ENCODE measurements at places on chromosomes 7 and 10.

GRCh38 chr10:31644931-31645633 is 283.5 kb downstream of the ARHGAP12 start:
- DNase-seq, result no peak

GRCh38 chr10:132033632-132034031 is 32.1 kb upstream of the JAKMIP3 start:
- DNase-seq, result no peak

DNA sequence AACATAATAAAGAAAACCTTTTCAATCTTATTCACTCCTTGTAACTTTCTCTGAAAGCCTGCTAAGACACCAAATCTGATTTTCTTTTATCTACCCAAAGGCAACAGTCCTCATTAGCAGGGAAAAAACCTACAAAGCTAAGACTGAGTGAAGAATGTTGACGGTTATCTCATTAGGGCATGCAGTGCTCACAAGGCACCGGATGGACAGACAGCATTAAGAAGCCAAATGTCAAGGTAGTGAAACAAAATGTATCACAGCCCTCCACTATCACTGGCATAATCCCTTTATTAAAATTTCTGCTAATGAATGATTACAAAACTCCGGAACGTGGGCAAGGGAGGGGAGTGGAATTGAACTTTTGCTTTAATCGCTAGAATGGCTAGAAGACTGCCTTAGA is 442.8 kb downstream of the NEBL start:
- no peak for DNase-seq

GRCh38 chr10:89327803-89328441 is at the start of gene IFIT3:
IFIT3 (plus strand) TSS chr10:89327997; CDS start chr10:89328074, 77 bp downstream.
- no peak for DNase-seq

GRCh38 chr10:101000127-101000914 is 713 bp downstream of the LZTS2 start:
- no peak for DNase-seq

GRCh38 chr7:137850571-137850970 is 3.8 kb upstream of the DGKI start:
- DNase-seq, result no peak

- no peak for DNase-seq
Measured at GRCh38 chr10:36116731-36117130, 474.6 kb upstream of the FZD8 start.

DNA sequence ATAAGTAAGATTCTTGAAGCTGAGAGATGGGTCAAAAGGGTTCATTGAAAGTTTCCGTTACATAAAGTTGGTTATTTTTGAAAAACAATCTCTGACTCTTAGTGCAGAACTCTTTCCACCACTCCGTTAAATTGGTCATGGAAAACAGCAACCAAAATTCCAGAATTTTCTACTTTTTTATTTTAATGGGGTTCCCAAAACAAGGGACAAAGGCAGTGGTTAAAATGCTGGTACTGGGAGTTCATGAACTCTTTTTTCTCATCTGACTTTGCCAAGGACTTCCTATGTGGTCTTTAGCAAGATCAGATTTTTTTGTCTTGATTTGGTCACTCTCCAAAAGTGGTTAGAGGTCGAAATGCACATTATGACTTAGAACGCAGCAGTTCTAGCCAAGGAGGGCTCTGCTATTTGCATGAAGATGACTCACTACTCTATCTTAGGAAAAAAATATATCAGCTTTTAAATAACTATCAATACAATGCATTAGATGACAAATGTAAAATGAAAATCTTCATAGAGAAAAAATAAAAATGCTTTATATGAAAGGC is 145.7 kb downstream of the REEP3 start:
- no peak for DNase-seq

GRCh38 chr10:101012525-101013364 is 13.1 kb downstream of the LZTS2 start:
- DNase-seq, result peak; percentile 72

- DNase-seq, result no peak
Measured at GRCh38 chr7:137882806-137883205, 36.0 kb upstream of the DGKI start.

DNA sequence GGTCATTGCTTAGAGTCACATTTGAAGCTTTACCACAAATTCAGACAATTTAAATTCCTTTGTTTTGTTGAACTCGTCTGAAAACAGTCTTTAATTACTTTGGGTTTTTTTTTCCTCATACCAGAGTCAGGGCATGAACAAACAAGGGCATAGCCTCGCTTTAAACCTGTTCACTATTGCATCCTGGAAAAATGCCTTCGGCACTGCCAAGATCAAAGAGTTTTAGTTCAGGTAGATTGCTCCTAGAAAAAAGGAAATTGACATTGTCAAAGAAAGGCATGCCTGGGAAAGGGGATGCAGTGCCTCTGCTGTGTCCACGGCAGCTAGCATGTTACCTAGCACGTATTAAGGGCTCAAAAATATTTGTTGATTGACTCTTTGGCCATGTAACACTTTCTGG is 235.1 kb downstream of the ARHGAP21 start:
- DNase-seq, result no peak

DNA sequence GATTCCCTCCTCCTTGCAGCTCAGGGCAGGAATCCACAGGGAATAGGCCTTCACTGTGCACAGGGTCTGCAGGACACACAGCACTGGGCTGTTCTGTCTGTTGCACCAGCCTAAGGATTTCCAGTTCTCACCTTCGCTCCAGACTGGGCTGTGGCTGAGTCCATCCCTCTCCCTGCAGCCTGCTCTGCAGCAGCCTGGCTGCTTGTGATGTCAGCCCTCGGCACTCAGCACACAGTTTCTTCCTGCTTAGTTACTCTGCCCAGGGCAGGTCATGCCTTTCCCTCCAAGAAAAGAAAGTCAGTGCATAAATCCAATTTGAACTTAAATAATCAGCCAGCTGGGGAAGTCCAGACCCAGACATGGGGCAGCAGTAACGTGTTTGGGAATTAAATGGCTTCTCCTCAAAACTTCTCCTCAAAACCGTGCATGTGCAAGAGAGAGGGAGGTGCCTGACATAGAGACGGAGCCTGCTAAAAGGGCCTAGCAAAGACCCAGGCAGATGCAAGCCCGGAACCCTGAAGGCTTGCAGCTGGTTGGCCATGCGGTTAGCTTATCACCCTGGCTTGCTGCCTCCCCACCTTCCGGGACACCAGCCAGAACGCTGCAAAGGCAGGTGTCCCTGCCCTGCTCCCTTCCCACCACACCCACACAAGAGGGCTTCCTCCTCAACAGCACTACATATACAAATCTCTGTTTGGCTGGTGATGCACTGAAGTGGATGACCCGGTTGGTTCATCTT is 10.9 kb upstream of the GDF2 start:
- no peak for DNase-seq

DNA sequence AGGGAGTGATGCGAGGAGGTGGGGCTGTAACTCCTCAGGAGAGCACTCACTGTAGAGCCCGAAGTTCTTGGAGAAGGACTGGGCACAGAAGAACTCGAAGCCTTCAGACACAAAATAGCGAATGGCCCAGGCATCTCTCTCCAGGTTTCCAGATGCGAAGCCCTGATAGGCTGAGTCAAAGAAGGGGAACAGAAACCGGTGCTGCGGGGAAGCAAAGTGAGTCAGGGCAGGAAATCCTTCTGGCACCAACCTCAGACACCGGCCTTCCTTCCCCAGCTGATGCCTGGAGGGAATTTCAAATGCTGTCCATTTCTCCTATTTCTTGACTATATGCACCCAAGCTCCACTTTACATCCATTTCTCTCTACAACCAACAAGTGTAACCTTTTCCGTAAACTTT is 26.8 kb downstream of the GOT1 start:
- no peak for DNase-seq

DNA sequence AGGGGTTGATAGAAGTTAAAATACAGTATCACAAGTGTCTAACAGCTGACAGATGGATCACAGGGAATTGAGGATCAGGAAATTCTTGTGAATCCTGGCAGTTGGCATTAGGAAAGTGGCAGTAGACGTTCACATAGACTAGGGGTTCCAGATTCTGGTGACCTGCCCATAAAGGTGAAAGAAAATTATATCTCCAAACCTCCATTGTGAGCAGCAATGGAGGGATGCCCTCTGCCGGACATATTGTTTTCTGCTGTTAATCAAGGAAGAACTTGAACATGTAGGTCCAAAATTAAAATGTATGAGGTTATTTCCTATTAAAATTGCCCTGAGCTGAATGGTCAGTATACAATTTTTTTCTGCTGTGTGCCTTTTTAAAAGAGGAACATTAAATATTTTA is 5.1 kb downstream of the NME8 start:
- DNase-seq, result no peak

DNA sequence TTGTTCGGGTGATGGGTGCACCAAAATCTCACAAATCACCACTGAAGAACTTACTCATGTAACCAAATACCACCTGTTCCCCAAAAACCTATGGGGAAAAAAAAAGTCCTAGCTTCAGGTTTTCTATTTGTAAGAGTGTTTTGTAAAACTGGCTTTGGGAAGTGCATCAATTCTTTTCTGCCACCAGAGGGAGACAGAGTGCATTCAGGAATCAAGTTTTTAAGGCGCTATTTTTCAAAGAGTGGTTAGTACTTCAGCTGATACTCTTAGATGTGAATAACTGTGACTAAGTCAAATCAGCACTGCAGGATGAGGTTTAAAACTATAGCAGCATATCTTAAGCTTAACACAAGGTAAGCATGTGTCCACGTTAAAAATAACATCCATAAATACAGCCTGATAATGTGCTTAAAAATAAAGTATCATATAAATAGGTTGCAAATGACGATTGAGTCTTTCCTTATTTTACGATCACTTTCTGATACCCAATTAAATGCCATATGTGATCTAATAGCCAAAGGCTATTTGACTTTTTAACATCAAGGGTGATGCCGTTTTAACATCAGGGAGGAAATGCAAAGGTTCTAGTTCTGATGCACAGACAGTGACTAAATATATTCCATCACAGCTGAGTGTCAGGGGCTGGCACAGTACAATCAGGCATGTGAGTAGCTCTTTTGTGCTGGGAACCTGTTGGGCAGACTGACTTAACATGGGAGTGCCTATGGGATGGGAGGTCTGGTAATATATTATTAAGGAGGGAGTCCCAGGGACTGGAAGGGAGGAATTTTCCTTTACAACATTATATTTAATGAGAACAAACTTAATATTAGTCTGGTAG is 10.6 kb upstream of the LYZL2 start:
- DNase-seq, result no peak

DNA sequence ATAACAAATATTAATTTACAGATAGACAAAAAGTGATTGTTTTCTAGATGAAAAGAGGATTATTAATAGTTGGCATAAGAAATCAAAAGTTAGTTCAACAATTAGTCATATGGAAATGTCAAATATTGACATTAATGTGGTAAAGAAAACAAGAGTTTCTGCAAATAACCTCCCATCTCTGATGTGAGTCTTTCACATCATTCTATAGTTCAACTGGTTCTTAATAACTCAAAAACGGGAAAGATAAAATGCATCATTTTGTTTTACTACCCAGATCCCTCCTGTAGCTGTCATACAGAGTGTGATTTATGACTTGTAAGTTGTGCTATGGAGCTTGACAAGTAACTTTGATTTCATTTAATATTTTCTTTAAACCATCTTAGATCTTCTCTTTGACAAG is 594.8 kb downstream of the ZWINT start:
- DNase-seq, result no peak

DNA sequence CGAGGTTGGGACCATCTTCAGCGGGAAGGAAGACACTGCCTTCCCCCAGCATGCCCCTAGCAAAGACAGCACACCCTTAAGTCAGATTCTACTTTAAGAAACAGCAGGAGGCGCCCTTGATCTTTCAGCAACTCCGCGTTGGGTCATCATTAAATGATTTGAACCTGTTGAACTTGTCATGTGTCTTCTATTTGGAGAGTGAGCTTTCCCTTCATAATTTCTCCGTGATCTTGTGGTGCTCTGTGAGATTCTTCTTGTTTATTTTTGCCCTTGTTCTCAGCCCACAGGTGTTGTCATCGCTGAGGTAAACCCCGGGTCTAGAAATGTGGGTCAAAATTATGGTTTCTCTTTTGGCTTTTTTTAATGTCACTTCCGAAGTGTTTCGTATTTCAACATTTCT is 49.5 kb upstream of the PITRM1 start:
- no peak for DNase-seq

DNA sequence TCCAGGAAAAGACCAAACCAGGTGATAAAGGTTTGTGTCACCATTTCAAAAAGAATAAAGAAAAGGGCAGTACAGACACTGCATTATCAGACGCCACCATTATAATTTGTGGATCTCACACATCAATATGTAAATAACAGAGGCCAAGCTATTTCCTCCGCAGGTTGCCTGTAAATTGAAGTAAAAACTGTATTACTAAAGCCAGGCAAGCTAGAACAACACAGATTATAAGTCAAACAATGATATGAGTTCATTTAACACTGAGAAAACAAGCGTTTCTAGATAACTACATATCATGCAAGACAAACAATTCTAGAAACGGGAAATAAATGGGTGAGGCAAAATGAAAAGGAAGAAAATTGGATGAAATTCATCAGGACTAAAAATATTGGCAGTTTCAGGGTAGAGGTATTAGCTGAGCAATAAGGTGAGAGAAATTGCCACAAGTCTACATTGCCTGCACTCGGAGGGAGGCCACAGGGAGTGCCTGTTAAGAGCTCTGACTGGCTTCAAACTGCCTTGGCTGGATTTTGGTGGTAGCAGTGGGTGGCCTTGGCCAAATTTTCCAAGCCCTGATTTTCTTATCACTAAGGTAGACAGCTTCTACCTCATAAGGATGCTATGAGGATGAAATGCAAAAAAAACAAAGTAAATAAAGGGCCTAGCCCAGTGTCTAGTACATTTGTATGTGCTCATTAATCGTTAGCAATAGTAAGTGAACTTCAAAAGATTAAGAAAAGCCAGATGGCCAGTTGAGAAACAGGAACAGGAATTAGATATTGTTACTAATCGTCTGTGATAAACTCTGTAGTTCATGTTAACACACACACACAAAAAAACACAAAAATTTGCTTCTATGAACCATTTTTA is 240.0 kb upstream of the NFE2L3 start:
- no peak for DNase-seq

GRCh38 chr10:65416094-65416493 is 1509.7 kb upstream of the LRRTM3 start:
- DNase-seq, result no peak

DNA sequence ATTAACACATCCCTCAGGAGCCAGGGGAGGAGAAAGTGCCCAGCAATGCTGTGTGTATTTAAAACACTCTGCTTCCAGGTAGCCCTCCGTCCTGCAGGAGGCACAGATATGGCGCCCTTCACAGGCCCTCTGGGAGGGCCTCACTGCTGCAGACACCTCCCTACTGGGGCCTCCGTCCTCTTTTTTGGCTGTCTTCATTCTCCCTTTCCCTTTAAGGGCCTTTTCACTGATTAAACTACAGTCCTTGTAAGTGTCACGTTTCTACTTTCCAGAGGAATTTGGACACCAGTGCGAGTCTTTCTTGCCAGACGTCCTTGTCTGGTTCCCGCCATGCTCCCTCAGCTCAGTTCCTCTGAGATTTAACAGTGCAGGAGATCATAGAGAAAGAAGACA is 39.7 kb upstream of the MKRN1 start:
- DNase-seq, result no peak

DNA sequence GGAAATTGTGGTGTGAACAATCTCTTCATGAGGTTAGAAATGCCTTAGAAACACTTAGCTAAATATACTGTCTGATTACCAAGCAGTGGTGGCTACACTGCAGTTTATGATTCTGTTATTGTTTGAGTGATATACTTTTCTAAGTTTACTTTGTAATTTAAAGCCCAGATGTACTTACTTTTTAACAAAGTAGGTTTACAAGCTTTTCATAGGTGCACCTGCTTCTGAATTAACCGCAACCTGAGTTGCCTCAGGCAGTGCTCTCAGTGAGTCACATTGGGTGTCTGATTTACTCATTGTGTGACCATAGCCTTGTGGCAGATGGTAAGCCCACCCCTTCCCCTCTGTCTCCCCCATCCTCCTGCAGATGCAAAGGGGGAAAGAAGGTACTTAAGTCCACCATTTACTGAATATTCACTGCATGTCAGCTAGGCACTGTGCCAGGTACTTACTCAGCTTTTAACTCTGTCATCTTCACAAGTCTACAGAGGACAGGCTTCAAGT is 9.0 kb downstream of the MTURN start:
- no peak for DNase-seq

Measured in stimulated activated CD4-positive, alpha-beta T cell treated with anti-CD3 and anti-CD28 coated beads, TNF-alpha, amount 100 ng/mL, for 4 hours (primary cell).